AG04450 (cell line): ENCODE measurements at places on chromosomes 3 and 15.

GRCh38 chr3:57309769-57310360 is 17.4 kb upstream of the ASB14 start:
- DNase-seq, result no peak

- no peak for DNase-seq
These were observed 49.3 kb downstream of the PEAK1 start for GRCh38 chr15:77370580-77370979.

GRCh38 chr3:181326637-181327223 is 337.2 kb upstream of the DNAJC19 start:
- no peak for DNase-seq

DNA sequence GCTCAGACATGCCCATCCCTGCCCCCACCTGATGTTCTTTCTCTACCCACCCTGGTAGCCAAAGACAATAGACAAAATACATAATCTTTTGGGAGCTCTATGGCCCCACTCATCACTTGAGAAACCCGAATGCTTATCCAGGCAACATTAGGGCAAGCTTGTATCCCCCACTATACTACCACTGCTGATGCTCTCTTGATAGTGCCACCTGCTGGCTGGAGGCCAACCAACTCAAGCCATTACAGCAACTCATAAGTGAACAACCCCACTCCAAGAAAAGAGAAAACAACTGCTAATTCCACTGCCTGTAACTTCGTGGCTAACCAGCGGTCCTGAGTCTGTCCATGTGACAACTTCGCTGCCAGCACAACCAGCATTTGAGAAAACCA is 342.5 kb upstream of the TGFBR2 start:
- DNase-seq, result no peak

DNA sequence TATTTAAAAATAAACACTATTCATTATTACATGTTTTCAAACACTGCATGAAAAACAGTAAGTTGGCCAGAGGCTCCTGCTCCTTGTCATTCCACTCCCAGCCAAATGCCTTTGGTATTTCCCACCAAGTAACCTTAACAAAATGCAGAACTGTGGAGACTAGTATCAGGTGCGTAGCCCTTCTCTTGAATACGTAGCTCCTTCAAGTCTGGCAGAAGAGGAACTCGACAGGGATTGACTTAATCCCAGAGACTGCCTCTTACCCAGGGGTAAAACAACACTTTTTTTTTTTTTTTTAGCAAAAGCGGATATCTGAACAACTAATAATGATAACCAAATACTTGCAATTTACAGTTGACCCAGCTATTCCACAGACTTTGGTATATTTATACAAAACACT is 738 bp downstream of the COMMD2 start:
- DNase-seq, result no peak

DNA sequence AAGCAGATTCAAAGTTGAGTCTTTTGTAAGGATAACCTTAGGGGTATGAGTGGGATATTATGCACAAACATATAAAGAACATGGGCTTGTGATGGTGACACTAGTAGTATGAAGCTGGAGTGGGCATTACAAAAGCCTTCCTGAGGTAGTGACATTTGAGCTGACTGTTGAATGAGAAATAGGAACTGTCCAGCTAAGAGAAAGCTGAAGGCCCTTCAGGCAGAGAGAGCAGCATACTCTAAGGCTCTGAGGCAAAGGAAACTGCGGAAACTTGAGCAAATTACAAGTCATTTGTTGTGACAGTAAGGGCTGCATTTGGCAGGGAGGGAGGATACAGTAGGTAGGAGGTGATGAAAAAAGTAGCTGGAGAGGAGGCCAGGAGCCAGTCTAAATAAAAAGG is 190.7 kb upstream of the CD96 start:
- no peak for DNase-seq

GRCh38 chr3:155047672-155048071 is 32.4 kb upstream of the MME start:
- DNase-seq, result no peak
